ENCODE measurements at places on chromosomes 12 and 14. TPM values are rescaled to one million over a fixed set of nuclear protein-coding genes. Genes with fewer than 3 reads are reported as not detected.

KLRG1 gene
- total RNA-seq: 1.7 TPM

MDGA2 gene
- total RNA-seq: under 0.01 TPM

WNT5B gene
- total RNA-seq: 112 TPM

SIX1 gene
- 0.50 TPM for total RNA-seq

CLEC7A gene
- total RNA-seq: 4.6 TPM

GPR68 gene
- 6.6 TPM for total RNA-seq

KERA gene
- total RNA-seq: not detected

GALNT9 gene
- total RNA-seq: 0.42 TPM

KLRK1 gene
- total RNA-seq: 1.2 TPM

NELL2 gene
- 5.8 TPM for total RNA-seq

SRRM4 gene
- not detected for total RNA-seq

ANO6 gene
- total RNA-seq: 172 TPM

FAM181A gene
- total RNA-seq: not detected

ASCL1 gene
- not detected for total RNA-seq

MYH6 gene
- not detected for total RNA-seq

MGP gene
- total RNA-seq: 604 TPM

KLRB1 gene
- 1.5 TPM for total RNA-seq

KRT75 gene
- not detected for total RNA-seq

GPHB5 gene
- total RNA-seq: not detected

MUCL1 gene
- not detected for total RNA-seq

SLC38A4 gene
- 0.17 TPM for total RNA-seq

PLEKHG3 gene
- 46.5 TPM for total RNA-seq

AQP6 gene
- 0.11 TPM for total RNA-seq

KCNC2 gene
- 0.17 TPM for total RNA-seq

TPPP2 gene
- not detected for total RNA-seq

GPR84 gene
- 0.66 TPM for total RNA-seq

NUP107 gene
- 26.1 TPM for total RNA-seq

PTPRQ gene
- 13.7 TPM for total RNA-seq

OTUB2 gene
- 0.63 TPM for total RNA-seq

KRT6A gene
- not detected for total RNA-seq

PIWIL1 gene
- total RNA-seq: under 0.01 TPM

RAD51AP1 gene
- total RNA-seq: 0.58 TPM

HSPB8 gene
- total RNA-seq: 447 TPM

NINJ2 gene
- total RNA-seq: 7.0 TPM

CELA1 gene
- not detected for total RNA-seq

MIPOL1 gene
- total RNA-seq: 9.3 TPM

FAM186B gene
- 0.17 TPM for total RNA-seq

RAB15 gene
- 3.7 TPM for total RNA-seq

GPRC5A gene
- total RNA-seq: 2.9 TPM

CEP170B gene
- total RNA-seq: 37.4 TPM

CLEC4D gene
- 1.7 TPM for total RNA-seq

AKAP3 gene
- 0.39 TPM for total RNA-seq

RNASE7 gene
- total RNA-seq: not detected

VAMP1 gene
- total RNA-seq: 4.5 TPM

PLEKHG7 gene
- not detected for total RNA-seq

SDS gene
- total RNA-seq: not detected

LUM gene
- total RNA-seq: 45.2 TPM

ACSM4 gene
- not detected for total RNA-seq

GNPNAT1 gene
- total RNA-seq: 14.9 TPM

PTPN6 gene
- total RNA-seq: 11.3 TPM

KDM2B gene
- total RNA-seq: 13.6 TPM

TEAD4 gene
- 42.7 TPM for total RNA-seq

RAB2B gene
- total RNA-seq: 29.9 TPM

HNRNPC gene
- 292 TPM for total RNA-seq

IL31 gene
- total RNA-seq: not detected

CLEC9A gene
- total RNA-seq: 0.17 TPM

GZMB gene
- total RNA-seq: not detected

GON7 gene
- 6.1 TPM for total RNA-seq

GAPDH gene
- 2,666 TPM for total RNA-seq

All from esophagus muscularis mucosa (tissue), 4 donors.